ENCODE measurements at places on chromosomes 6 and 20.

DNA sequence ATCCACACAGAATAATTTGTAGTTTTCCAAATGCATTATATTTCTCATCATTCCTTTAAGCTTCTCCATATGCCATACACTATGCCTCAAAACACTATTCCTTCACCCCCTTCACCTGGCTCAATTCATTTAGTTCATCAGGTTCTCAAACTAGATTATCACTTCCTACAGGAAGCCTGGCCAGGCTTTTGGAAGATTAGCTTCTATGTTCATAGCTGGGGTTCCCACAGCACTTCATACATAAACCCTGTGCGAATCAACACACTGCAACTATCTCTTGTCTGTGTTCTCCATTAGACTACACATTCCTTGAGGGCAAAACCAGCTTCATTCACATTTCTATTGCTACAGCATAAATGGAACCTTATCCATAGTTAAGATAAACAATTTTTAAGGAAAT is 40.5 kb upstream of the PLN start:
- DNase-seq, result no peak

- no peak for DNase-seq
Observed at GRCh38 chr20:31818376-31818908, 714 bp upstream of the MYLK2 start.

GRCh38 chr6:79313254-79313653 is 78.8 kb upstream of the HMGN3 start:
- DNase-seq, result no peak

- no peak for DNase-seq
Observed at GRCh38 chr6:105688573-105688972, 285.7 kb upstream of the PREP start.

- DNase-seq, result no peak
Observed at GRCh38 chr6:148852688-148853087, 105.9 kb downstream of the UST start.

DNA sequence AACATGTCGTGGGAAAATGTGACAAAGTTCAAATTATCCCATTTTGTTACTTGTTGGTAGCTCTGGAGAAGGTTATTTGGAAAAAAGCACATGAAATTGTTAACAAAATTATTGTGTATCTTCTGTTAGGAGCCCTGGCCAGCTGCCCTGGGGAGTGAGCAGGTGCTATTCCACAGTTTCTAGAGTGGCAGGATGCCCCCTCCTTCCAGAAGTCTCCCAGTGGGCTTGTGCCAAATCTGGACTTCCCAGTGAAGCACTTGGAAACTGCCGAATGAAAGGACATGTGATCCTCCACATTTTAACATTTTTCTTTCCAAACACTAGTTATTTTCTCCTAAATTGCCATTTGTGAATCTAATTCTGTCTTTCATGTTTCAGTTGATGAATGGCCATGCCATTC is 66.9 kb upstream of the CLDN20 start:
- DNase-seq, result no peak

Measured in GOT3 (cell line).